ENCODE measurements at places on chromosomes 1 and 21.

GRCh38 chr1:97451944-97452343 lies 468.9 kb downstream of the DPYD start:
- DNase-seq = no peak

DNA sequence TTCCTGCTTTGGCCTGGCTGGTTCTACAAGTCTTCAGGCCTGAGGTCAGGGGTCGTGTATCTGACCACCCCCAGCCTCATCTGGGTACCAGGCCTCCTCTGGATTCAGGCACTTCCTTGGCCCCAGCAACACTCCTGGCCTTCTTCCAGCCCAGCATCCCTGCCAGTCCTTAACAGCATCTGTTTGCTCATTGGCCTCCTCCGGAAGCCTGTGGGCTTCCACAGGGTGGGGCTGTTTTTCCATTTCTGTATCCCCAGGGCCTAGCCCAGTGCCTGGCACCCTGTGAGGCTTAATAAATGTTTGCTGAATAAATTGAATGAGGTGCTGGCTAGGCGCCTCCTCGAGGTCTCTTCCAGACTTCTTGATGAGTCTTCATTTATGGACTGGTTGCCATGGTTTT lies 21.5 kb upstream of the GPR37L1 start:
- DNase-seq = no peak

- no peak for DNase-seq
These were observed 52.9 kb upstream of the FGGY start for GRCh38 chr1:59243978-59244377.

- DNase-seq = no peak
These were observed 315.3 kb downstream of the TPR start for GRCh38 chr1:186059752-186060151.

- no peak for DNase-seq
These were observed 5.6 kb downstream of the RORC start for GRCh38 chr1:151825751-151826660.

DNA sequence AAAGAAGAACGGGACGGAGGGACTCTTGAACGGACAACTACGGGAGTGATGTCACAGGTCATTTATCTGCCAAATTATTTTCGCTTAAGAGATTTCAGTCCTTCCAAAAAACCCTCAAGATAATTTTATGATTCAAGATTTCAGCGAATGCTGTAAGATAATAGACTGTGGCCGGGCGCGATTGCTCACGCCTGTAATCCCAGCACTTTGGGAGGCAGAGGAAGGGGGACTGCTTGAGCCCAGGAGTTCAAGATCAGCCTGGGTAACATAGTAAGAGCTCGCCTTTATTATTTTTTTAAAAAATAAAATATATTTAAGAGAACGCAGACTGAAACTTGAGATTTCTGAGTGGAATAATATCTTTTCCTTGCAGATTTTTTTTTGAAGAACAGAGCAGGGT lies 609 bp downstream of the RWDD2B start:
- DNase-seq = no peak

DNA sequence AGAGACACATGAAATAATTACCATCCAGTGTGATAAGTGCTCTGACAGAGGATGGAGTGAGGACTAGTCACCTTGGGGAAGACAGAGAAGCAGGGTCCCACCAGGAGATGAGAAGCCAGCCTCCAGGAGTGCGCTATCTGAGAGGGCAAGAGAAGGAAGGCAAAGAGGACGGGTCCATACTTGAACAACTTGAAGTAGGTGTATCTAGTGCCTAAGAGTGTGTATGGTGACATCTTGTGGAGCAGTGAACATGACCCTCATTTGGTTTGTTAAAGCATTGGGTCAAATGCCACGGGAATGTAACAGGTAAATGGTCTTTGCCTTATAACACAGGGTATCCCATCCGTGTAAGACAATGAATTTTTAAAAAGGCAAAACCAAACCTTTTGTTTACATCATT lies 39.8 kb downstream of the MRPL39 start:
- no peak for DNase-seq

DNA sequence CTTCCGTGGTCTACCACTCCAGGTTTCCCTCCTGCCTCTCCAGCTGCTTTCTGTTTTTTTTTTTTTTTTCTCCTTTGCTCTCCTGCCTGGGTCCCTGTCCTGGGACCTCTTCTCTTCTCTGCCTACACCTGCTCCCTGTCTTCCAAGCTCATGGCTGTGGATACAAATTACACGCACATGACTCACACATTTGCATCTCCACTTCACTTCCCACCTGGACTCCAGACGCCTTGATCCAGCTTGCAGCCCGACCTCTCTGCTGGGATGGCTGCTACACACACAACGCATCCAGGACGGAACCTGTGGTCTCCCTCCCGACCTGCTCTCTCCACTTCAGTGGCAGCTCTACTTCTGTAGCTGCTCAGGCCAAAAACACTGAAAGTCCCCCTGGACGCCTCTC lies 44.4 kb upstream of the B3GALT5 start:
- no peak for DNase-seq

Data from right renal cortex interstitium (tissue), 3 donors.